ENCODE measurements at places on chromosomes 3 and 15.

GRCh38 chr3:41194701-41195100 lies 4.6 kb upstream of the CTNNB1 start:
- no peak for DNase-seq

- DNase-seq, result peak; percentile 71
Observed at GRCh38 chr3:184814214-184814613, 2.2 kb downstream of the VPS8 start.

GRCh38 chr15:84143753-84144314 lies 91.7 kb upstream of the GOLGA6L4 start:
- DNase-seq, result no peak

DNA sequence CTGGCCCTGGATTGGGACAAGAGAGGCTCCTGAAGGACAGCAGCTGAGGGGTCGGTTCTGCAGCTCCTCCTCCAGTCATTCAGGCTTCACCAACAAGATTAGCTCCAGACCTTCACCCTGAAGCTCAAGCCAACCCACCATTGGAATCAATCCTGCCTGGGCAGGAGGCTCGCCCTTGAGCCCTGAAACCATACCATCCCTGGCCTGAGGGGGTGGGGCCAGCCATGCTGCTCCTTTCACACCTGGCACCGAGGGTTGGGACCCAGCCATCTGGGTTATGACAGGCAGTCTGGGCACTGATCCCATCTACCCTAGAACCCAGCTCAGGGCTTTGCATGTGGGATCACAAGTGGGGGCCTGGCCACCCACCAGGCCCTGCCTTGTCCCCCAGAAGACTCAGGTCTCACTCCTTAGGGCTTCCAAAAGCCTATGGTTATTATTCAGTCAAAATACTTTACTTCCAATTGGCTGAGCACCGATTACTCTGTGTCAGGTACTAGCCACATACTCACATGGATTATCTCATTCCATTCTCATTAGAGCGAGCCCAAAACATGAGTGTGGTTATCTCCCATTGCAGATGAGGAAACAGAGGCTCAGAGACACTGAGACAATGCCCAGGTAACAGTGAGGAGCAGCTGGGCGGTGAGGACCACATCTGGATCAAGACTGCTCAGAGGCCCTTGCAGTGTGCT lies 3.1 kb downstream of the ABHD14B start:
- DNase-seq, result no peak

DNA sequence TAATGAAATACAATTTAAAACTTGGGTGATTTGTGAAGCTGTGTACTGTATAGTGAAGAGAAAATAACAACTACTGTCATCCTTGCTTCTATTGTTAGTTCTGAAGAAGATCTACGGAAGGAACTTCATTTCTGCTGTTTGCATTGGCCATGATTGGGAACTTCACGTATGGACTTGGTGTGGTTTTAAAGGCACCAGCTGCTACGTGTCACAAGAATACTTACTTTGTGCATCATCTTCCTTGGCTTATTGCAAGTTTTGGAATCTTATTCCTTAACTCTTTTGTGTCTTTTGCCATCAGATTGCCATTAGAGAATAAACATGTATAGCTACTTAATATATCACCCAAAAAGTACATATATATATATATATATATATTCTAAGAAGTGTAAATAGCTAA lies 75.0 kb upstream of the VEPH1 start:
- no peak for DNase-seq

- peak; percentile 42 for DNase-seq
Observed at GRCh38 chr3:46892285-46893145, 15.0 kb downstream of the PTH1R start.

- DNase-seq, result no peak
Observed at GRCh38 chr3:173538410-173538809, 140.9 kb downstream of the NLGN1 start.

DNA sequence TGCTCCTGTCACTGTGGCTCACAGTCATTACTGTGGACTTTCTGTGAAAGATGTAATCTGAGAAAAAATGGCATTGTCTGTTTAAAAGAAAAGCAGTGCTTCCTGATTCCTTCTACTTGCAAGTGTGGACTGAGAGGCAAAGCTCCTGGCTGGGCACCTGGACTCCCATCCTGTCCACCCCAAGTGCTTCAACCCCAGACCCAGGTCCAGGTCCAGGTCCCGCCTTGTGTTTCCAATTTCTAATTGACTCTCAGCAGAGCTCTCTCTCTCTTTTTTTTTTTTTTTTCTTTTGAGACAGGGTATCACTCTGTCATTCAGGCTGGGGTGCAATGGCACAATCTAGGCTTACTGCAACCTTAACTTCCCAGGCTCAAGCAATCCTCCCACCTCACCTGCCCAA lies 94.9 kb downstream of the ATP10A start:
- no peak for DNase-seq

DNA sequence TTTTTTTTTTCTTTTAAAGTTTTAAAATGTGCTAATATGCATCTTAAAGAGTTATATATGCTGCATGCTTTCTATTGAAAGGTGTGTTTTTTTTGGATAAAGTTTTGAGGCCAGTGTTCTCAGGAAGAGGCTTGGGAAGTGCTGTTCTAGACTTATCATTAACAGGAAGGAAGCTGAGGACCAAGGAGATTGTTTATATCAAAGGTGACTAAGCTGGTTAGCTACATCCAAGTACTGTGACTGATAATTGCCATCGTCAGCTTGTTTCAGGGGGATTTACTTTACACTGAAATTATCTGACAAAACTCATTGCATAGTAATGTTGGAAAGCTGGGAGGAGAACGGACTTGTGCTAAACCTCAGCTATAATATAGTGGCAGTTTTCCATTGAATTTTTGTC lies 36.3 kb upstream of the UTS2B start:
- DNase-seq, result no peak

DNA sequence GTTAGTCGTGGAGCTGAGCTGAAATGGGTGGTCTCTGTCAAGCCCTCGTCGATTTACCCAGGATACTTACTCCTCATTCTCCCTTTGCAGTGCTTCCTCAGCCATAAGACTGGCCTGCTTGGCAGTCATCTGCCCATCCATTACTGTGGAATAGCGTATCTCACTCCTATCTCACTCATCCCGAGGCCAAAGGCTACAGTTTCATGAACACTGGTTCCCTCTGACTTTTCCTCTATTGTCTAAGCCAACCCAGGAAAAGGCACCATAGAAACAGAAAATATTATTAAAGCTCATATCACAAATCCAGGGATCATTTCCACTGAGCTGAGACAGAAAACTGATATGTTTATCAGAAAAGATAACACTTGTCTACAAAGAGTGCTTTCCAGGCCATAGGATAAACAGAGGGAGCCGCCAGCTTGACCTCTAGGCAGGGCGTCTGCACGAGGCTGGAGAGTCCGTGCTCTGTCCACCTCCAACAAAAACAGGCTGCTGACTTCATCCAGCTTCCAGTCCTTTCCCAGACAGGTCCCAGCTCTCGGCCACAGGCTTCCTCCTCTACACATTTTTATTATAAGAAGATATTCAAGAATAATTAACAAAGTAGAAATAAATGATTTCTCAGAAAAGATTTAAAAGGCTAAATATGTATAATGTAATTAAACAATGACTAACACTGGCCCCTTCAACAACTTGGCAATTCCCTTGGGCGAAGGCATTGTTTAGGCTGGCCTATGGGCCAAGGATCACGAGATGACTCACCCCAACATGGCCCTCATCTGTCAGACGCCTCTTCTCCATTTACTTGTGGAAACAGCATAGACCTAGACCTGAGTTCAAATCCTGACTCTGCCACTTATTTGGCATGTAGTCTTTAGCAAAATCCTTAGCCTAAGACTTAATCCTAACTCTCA lies 27.4 kb upstream of the BOC start:
- no peak for DNase-seq

DNA sequence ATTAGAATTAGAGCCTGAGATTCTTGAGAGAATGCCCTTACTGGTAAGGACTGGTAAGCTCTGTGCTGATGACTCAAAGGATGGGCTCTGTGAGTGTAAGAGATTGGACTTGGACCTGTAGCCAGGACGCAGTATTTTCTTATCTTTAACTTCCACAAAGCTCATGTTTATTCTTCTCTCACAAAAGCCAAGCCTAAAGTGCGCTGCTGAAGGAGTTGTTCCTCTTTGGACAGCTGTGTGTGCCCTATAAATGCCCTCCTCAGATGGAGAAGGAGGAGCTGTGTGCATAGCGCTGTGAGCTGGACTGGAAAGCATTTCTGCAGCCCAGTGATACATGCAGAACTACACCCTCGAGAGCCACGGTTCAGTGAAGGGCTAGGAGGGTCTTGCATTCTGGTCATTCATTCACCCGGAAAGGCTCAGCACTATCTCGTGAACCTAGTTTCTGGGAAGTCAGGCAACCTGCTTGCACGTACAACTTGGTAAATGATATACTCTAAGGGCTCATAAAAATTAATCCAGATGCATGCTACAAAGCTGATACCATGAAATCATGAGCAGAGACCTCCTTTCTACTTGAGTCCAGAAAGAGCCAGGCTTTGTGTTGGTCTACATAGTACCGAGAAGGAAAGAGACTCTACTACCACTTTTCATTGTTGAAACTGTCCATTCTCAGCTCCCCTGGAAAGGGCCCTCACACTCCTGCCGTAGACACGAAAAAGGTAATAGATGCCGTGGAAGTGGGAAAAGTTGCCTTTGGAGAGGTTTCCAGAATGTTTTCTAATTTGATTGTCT lies 103.0 kb upstream of the TBL1XR1 start:
- peak; percentile 38 for DNase-seq

DNA sequence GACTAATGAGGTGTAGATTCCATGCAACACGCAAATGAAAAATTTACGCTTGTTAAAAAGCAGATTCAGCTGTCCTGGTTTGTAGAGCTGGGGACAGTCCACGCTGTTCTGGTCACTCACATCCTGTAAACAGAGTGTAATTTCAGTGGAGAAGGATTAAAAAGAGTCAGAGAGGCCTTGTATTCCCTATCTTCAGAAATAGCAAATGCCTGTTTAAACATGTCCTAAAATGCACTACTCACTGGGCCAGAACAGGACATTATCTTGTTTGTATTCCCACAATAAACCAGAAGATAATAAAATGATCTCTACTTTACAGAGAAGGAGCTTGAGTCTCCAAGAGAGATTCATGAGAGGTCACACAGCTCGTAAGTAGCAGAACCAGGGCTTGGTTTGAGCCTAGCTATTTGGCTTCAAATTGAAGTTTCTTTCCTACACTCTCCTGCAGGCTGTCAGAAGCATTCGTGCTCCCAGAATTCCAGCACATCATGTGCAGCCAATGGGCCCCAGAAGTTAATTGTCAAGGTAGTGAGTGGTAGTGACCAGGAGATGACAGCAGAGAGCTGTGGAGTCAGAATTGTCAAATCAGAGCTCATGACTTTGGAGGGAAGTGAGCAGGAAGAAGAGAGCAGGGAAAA lies 242.5 kb downstream of the ATP8B4 start:
- DNase-seq, result no peak

DNA sequence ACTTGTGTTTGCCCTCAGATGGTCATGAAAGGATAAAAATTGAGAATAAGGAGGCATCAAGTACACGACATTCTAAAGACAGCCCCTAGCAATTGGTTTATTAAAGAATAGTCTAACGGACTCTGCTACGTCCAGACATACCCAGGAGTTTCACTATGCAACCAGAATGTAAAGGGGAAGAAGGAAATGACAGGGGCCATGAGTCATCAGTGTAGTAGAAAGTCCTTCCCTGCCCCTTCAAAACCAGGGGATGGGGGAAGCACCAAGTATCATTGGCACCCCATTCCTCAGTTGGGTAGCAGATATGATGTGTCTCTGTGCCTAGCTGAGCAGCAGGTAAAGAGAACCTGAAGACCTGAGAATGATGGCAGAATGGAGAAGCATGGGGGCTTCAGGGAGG lies 367.4 kb downstream of the IL20RB start:
- DNase-seq, result no peak

DNA sequence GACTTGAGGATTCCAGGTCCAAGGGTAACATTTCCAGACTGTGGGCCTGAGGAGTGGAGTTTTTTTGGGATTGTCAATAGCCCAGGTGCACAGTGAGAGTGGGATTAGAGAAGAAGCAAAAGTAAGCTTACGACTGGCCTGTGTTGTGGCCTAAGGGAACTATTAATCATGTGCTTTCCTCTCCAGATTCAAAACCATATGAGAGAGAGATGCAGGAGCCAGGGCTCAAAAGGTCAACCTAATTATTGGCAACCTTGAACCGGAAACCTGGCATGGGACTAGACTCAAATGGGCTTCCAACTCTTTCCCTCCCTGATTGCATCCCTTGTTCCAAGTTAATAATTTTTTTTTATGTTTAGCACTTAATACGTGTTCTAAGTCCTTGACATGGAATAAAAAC lies 242.1 kb upstream of the THRB start:
- DNase-seq, result no peak

DNA sequence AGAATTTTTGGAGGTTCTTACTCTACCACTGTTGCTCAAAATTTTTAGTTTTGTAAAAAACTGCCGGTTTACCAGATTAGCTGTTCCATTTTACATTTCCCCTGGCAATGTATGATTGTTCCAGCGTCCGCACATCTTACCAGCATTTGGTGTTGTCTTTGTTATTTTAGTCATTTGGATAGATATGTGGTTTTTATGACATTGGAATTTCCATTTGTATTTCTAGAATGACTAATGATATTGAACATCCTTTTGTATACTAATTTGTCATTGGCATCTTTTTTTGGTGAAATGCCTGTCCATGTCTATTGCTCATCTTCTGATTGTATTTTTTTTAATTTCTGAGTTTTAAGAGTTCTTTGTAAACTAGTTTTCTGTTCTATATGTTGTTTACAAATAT lies 28.5 kb downstream of the LRRC28 start:
- no peak for DNase-seq

GRCh38 chr15:38072348-38073177 lies 138.1 kb downstream of the TMCO5A start:
- DNase-seq, result no peak

DNA sequence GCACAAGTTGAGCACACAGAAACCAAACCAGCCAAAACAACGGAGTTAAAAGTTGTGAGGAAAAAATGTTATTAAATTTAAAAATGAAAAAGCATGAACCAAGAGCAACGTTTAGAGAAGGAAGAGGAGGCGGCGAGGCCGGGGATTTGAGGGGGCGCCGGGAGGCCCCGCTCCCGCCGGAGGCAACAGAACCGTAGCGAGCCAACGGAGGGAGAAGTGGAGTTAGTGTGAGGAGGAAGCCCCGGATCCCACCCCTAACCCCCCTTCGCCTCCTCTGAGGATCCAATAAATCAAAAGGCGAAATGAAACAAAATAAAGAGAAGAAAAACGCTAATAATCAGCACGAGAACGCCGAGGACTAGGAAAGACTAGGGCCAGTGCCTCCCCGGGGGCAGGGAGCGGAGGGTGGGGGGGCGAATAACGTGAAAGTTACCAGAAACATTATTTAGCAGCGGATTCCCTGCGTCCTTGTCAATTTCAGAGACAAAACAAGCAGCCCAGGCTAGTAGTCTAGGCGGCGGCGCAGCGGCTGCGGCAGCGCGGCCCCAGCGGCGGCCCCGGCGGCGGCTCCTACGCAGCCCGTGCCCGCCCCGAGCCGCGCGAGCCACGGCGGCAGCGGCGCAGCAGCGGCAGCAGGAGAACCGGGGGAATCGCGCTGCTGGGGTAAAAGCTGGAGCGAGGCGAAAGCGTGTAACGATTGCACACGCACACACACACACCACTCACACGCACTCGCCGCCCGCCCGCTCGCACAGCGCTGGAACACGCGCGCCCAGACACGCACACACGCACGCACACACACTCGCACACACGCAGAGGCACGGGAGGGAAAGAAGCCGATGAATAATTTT lies 1.7 kb downstream of the MEIS2 start:
- no peak for DNase-seq

GRCh38 chr3:184508938-184509337 lies 52.6 kb upstream of the EPHB3 start:
- DNase-seq, result no peak

- no peak for DNase-seq
Observed at GRCh38 chr15:44666210-44667038, 3.0 kb upstream of the SPG11 start.

GRCh38 chr3:98099848-98100247 lies 12.9 kb downstream of the OR5AC2 start:
- no peak for DNase-seq
